ENCODE measurements at places on chromosomes 2 and 18. TPM values are rescaled to one million over a fixed set of nuclear protein-coding genes. Genes with fewer than 3 reads are reported as not detected.

The SCN9A gene
- total RNA-seq, result 6.1 TPM

DNA sequence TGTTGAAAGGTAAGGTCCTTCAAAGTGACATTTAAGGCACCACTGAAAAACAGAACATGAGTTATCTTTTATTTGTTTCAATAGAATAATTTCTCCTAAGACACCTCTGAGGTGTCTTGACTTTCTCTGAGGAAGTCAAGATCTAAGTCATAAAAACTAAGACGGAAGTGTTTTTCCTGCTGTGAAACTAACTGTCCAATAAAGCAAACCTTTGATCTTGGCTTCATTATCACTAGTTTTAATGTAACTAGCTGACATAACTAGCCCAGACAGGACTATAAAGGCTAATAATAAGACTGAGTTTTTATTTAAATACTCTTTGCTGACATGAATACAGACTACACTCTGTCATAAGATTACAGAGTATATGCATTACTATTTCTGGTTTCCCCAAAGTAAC is 36.6 kb downstream of the INO80D start:
- no peak for DNase-seq

DNA sequence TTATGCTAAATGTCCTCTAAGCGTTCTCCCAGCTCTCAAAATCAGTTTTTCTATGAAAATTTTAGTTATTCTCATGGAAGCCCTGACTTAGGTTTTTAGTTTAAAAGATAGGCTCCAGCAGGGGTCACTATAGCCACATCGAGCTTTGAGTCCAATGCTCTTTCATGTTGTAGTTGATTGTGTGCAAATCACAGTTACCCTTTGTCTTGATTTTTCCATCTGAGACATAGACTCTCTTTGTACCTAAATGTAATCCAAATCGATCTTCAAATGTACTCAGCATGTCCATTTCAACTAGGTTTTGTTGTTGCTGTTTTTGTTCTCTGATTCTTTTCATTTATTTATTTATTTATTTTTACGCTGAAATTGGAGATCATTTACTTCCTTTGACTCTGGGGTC is 26.4 kb upstream of the MSTN start:
- no peak for DNase-seq

DNA sequence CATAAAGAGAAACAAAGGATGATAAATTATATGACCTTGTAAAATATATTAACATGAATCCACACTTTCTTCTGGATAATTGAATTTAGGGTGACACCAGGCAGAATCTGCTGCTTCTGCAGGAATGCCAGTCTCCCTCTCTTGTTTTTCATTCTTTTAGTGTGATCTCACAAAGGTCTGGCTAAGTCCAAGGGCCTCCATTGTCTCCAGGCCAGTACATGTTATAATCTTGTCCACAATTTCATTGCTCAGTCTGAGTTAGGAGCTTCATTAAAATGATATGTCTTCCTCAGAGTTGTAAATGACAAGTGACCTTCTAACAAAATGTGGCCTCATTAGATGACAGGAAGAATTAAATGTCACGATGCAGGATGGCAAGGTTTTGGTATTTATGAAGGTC is 110.2 kb downstream of the APOB start:
- no peak for DNase-seq

DNA sequence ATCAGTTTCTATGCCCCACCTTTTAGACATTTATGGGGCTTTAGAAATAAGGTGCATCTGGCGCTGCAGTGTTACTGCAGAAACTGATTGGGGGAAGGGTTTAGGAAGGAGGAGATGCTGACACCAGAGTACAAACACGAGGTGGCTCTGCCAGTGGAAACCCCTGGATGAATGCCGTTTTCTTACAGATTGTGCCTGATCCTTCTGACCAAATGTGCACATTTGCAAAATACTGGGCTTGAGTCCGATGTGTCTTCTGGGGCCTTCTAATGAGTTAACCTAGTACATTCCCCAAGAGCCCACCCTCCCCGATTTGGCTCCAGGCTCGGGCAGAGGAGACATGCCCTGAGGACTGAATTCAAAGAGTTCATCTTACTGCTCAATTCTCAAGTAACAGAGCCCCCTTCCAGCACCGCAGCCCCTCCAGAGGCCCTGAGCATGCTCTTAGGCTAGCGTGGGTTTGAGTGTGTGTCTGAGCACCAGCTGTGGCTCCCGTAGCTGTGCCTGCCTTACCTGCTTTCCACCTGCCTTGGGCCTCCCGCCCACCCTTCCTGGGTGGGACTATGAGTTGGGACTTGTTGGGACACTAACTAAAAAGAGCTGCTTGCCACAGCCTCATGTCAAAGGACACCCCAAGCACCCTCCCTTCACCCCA is 116.7 kb upstream of the COPS8 start:
- no peak for DNase-seq

DNA sequence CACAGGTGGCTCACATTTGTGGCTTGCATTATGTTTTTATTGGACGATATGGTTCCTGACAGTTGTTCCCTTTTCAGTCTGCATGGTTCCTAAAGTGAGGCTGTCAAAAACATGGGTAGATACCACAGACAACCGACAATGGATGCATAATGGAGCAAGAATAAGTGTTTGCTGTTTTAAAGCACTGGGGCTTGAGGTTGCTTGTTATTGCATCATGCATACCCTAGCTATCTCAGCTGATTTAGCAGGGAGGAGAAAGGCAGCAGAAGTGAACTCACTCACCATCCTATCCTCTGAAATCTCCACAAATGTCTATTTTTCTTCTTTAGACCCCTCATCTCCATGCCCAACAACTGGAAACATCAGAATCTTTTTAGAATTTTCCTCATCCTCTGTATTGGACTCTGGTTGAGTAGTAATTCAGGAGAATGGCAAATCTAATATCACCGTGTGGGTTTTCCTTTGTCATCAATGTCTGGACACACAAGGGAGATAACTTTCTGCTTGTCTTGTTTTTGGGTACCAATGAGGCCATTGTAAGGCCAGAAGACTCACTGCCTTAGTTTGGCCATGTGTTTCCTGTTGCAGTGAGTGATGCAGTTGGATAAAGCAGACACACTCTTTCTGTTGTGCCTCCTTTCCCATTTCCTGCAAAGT is 46.7 kb downstream of the FBXO48 start:
- DNase-seq, result no peak

- DNase-seq, result no peak
Observed at GRCh38 chr2:63765117-63765516, 76.6 kb upstream of the UGP2 start.

All from H1 (cell line).